ENCODE measurements at places on chromosomes 1 and 21.

DNA sequence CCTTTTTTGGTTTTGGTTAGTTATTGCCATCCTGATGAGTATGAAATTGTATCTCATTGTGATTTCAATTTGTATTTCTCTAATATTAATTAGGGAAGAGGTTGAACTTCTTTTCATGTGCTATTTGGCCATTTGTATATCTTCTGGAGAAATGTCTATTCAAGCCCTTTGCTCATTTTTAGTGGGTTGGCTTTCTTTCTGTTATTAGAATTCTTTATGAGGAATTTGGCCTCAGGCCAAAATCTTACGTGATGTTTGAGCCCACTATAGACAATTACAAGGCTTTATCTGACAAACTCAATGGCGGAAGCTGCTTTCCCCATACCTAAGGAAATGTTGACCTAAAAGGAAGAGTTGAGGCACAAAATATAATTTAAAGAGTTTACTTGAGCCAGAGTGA lies 32.9 kb downstream of the IVNS1ABP start:
- no peak for DNase-seq

GRCh38 chr1:179923029-179923428 lies 31.6 kb upstream of the CEP350 start:
- DNase-seq = no peak

GRCh38 chr1:165138960-165139359 lies 217.6 kb downstream of the LMX1A start:
- DNase-seq = no peak

DNA sequence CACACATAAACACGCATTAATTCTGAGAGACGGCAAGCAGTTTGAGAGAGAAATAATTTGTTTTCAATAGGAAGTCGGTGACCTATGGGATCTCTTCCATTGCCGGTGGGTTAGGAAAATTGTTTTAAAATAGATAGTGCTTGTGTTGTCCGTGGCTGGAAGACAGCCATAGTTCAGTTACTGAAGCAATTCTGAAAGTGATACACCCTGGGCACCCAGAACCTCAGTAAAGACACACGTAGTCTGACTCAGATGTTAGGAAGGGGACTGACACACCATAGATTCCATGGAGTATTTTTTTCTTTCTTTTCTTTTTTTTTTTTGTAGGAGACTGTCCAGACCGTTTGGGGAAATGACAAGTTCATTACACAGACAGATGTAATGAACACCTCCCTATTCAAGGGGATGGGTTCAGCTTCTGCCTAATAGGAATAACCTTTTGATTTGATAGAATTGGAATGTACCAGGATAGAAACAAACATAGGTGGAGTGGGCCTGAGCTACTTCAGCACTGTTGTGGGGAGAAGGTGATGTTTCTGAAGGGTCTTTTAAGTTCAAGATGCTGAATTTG lies 1.6 kb downstream of the C1orf21 start:
- DNase-seq = peak; percentile 29

DNA sequence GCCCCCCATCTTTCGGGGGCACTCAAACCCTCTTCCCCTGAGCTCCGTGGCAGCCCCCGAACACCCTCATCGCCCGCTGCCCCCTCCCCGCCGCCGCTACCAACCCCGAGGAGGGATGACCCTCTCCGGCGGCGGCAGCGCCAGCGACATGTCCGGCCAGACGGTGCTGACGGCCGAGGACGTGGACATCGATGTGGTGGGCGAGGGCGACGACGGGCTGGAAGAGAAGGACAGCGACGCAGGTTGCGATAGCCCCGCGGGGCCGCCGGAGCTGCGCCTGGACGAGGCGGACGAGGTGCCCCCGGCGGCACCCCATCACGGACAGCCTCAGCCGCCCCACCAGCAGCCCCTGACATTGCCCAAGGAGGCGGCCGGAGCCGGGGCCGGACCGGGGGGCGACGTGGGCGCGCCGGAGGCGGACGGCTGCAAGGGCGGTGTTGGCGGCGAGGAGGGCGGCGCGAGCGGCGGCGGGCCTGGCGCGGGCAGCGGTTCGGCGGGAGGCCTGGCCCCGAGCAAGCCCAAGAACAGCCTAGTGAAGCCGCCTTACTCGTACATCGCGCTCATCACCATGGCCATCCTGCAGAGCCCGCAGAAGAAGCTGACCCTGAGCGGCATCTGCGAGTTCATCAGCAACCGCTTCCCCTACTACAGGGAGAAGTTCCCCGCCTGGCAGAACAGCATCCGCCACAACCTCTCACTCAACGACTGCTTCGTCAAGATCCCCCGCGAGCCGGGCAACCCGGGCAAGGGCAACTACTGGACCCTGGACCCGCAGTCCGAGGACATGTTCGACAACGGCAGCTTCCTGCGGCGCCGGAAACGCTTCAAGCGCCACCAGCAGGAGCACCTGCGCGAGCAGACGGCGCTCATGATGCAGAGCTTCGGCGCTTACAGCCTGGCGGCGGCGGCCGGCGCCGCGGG lies 837 bp downstream of the FOXD3 start:
- DNase-seq = peak; percentile 62

DNA sequence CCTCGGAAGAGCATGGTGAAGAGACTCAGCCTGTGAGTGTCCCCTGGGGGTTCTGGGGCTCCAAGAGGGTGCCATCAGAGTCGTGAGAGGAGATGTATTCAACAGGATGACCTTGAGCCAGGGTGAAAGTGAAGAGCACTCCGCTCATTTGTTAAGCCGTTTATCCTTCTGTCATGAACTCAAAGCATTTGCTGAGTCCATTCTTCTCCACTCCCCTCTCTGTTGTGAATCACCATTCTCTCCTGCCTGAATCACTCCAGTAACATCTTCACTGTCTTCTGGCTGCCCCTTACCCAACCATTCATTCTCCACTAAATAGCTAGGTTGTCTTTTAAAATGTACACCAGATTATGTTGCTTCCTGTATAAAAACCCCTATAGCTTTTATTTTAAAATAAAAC lies 102.2 kb downstream of the RGL1 start:
- no peak for DNase-seq

- no peak for DNase-seq
These were observed 42.9 kb downstream of the COL18A1 start for GRCh38 chr21:45447821-45448220.

DNA sequence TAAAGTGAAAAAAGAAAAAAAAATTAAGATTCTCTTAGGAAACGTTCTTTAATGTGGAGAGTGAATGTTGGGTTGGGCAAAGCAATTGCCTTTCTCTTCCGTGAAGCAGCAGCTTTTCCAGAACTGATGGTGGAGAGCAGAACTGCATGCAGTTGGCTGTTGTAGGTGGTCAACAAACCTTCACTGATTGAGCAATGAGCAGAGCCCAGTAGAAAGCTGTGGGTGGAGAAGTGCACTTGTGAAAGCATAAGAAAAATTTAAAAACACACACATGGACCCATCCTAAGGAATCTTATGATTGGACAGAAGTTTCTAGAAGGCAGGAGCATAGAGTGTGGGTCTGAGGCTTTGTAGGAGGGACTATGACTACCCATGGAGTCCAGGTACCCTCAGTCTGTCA lies 4.5 kb downstream of the PRELP start:
- DNase-seq = no peak

- DNase-seq = no peak
These were observed 203.9 kb upstream of the PROX1 start for GRCh38 chr1:213783893-213784292.

DNA sequence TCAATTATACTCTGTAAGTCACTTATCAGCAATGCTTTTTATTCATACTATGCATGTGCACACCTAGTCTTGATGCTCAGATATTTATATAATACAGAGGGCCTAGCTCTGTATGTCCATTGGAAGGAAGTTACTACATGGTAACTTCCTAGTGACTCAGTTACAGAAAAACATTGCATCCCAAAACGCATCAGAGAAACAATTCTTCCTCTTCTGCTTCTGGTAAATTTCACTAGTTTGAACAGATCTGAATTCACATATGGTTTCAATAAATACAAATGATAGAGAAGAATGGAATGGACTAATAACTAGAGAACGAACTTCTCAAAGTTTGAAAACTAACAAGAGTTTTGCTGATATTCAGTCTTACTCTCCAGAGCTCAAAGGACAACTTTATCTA lies 811.3 kb upstream of the ADGRL2 start:
- DNase-seq = no peak

GRCh38 chr1:162670928-162671663 lies 38.8 kb downstream of the DDR2 start:
- DNase-seq = no peak

DNA sequence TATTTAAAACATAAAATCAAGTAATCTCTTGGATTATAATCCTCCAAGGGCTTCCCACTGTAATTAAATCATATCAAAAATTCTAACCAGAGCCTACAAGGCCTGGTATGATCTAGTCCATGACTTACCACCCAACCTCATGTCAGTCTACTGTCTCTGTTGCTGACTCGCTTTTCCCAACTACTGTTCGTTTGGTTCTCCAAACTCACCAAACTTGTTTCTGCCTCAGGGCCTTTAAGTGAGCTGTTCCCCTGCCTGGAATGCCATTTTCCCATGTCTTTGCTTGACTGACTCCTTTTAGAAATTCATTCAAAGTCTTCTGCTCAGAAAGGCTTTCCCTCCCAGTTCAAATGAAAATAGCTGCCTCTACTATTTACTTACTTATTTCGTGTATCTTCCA lies 95.9 kb downstream of the ZC3H11B start:
- no peak for DNase-seq

DNA sequence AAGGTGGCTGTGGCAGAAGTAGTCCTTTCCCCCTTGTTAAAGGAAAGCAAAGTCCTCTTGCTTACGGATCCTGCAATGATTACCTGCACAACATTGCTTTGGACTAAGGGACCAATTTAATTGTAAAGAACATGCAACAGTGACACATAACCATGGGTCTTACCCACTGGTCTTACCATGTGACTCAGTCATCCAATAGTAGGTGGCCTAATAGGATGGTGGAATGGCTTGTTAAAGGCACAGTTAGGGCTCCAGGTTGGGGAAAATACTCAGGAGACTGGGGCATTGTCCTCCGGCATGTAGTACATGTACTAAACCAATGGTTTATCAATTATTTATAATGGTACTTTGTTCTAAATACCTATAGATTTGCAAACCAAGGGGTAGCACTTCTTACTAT lies 2.1 kb upstream of the YIPF1 start:
- no peak for DNase-seq

DNA sequence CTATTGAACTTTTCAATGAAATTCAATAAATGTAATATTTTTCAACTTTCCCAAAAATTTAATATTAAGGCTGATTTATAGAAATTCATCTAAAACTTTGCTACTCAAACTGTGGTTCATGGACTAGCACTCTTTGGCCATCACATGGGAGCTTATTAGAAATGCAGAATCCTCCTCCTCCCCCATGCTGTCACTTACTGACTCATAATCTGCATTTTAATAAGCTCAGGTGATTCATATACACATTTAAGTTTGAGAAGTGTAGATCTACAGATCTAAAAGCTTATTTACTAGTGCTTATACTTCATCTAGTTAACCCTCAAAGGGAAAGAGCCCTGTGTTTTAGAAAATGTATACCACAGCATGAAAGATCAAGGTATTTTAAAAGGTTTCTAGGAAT lies 84.3 kb downstream of the HS2ST1 start:
- no peak for DNase-seq

GRCh38 chr1:230572121-230573105 lies 69.9 kb upstream of the COG2 start:
- no peak for DNase-seq

GRCh38 chr1:214463596-214463995 lies 87.8 kb downstream of the PTPN14 start:
- DNase-seq = no peak

DNA sequence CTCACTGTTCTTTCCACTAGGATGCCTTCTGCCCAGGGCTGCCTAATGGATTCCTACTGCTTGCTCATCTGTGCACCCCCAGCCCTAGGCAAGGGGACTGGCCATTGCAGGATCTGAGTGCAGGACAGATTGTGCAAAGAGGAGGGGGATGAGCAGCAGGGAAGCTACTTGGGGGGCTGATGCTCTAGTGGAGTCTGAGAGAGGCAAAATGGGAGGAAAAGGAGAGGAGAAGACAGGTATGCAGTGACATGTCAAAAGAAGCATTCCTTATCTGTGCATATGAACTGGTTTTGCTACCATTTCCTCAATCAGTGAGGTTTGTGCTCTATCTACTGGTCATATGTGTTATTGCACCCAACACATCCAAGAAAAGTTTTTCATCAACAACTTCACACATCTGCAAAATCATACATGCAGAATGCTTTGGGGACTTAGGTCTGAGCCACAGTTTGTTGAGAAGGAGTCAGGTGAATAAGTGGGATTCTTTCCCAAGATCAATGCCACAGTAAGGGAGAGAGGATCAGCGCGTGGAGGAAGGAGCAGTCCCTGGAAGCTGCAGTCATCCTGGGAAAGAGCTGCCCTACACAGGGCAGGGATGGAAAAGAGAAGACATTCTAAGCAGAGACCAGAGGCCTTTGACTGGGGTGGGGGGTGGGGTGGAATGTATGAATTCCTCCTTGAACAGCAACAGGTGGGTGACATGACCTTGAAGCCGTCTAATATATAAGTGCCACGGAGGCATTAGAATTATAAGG lies 14.4 kb downstream of the SLC5A9 start:
- peak; percentile 29 for DNase-seq

GRCh38 chr1:101152633-101153032 lies 84.2 kb upstream of the S1PR1 start:
- DNase-seq = no peak

DNA sequence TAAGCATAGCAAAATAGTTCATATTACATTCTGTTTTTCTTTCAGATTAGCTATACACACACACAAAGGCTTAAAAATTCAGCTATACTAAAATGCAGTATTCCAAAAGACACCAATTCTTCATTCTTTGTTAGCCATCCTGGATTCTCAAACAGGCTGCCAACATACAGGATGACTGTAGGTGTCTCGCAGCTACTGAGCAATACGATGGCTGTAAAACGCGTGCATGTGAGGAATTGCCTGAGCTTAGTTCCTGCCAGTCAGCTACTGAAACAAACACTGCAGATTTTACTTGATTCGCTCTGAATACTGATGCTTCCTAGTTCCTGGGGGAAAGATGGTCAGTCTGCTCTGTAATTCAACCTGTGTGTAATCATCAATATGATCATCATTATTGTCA lies 24.7 kb upstream of the HMGN1 start:
- DNase-seq = peak; percentile 53

DNA sequence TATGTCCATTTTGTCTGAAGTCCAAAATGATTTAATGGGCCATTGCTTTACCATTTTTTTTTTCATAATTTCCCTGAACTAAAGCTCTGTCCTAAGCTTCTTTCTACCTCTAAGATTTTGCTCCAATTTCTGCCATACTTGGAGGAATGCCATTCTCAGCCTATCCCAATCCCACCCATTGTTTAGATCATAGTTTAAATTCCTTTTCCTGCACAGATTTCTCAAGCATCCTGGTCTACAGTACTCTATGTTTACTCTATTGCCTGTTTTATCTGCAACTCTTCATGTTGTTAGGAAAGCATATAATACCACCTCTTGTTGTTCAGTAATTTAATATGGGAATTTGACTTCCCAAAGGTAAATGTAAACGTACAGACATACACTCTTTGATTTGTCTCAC lies 30.8 kb downstream of the ADAMTS1 start:
- DNase-seq = no peak

DNA sequence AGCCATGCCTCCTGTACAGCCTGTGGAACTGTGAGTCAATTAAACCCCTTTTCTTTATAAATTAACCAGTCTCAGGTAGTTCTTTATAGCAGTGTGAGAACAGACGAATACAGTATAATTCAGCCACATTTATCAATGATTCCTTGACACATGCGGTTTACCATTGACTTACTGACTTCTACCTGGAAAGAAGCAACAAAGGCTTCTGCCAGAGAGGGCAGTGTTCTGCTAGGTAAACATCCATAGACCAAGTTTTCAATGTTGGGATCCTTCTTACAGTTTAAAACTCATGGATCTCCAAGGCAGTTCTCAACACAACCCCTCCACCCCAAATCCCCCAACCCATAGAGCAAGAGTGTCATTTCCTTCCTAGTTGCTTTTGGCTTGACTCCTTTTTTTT lies 150.6 kb downstream of the ZNF648 start:
- no peak for DNase-seq
